Karpas-422 (cell line): ENCODE measurements at places on chromosomes 13 and 19.

GRCh38 chr13:108281901-108282300 is 12.4 kb downstream of the TNFSF13B start:
- DNase-seq: no peak

- peak; percentile 72 for DNase-seq
Measured at GRCh38 chr13:50521831-50522149, 321.7 kb downstream of the DLEU7 start.

GRCh38 chr13:31801088-31801487 is 61.8 kb downstream of the RXFP2 start:
- no peak for DNase-seq

- no peak for DNase-seq
Measured at GRCh38 chr13:85797311-85797710, 1.9 kb downstream of the SLITRK6 start.

GRCh38 chr19:58520257-58520599 is 618 bp upstream of the ZBTB45 start:
- DNase-seq: no peak

DNA sequence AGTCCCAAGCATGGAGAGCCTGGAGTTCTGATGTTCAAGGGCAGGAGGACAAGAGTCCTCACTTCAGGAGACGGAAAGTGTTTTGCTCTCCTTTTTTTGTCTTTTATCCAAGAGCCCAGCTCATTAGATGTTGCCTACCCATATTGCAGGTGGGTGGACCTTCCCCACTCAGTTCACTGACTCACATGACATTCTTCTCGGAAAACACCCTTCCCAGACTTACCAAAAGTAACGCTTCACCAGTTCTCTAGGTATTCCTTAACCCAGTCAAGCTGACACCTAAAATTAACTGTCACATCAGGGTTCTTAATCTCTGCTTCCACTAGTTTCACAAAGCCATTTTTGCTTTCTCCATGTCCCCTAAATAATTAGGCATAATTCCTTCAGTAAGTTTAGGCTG is 2215.4 kb upstream of the PCDH20 start:
- DNase-seq: no peak

- peak; percentile 44 for DNase-seq
Measured at GRCh38 chr13:28415994-28416421, 78.9 kb downstream of the FLT1 start.

GRCh38 chr13:99080131-99080530 is 102.3 kb upstream of the DOCK9 start:
- no peak for DNase-seq

DNA sequence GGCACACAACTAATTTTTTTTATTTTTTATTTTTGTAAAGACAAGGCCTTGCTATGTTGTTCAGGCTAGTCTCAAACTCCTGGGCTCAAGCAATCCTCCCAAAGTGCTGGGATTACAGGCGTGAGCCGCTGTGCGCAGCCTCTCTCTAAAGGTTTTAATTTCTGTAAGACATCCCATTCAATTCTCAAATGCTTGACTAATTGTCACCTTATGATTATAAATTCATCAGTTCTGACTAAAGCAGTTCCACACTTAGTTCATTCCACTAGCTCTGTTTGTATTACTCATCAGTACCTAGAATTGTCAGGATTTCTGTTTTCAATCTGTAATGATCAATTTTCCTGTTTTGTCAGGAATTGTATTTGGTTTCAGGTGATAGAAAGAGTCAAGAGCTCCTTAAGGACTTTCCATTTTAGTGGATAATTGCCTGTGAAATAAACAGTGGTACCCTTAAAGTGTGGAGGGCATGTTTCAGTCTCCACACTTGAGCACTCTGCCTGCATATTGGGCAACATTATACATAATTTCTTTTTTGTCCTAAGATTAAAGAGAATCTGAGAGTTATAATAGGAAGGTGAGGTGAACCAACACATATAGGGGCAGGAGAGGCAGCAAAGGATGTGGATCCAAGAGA is 27.6 kb downstream of the GPALPP1 start:
- no peak for DNase-seq

DNA sequence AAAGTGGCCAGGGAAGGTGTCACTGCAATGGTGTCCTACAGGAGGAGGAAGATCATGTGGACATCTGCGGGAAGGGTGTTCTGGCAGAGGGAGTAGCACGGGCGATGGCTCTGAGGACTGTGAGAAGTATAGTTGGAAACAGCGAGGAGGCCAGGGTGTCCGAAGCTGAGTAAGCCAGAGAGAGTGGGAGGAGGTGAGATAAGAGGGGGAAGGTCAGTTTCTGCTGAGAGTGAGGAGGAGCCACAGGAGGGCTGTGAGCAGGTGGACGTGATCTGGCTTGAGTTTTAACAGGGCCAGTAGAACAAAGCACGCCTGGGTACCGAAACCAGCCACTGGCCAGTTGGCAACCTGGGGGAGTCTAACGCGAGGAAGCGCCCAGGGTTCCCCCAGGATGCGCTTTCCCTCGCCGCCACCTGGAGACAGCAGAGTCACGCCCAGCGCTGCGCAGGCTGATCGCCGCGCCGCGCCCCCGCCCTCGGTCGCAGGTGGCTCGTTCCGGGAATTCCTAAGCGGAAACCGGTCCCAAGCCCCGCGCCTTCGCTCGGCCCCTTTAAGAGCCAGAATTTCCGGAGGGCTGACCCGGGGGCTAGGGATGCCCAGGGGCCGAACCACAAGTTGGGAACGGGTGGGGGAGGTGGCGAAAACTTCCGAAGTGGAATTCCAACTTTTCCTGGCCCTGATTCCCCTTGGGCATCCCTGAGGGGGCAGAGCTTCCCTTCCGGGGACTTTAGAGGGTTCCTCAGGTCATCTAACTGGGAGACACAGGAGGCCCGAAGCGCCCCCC is 1.1 kb upstream of the LSR start:
- DNase-seq: no peak

DNA sequence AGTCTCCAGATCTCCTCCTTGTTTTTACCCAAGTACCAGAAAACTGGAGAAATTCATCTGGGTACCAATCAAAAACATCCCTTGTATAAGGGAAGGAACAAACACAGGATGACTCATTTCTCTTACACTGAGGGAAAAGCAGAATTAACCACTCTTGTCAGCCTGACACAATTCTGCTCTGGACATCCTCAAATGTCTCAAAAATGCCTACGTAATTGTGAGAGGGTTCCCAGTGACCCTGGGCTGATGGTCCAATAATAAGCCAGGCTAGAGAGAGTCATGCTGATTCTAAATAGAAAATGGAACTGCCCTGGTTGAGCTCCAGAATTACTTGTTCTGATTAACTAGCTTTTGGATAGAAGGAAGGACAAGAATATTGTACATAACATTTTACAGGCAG is 14.5 kb downstream of the ZNF708 start:
- no peak for DNase-seq

GRCh38 chr19:51691074-51691583 is 2.0 kb upstream of the SPACA6 start:
- DNase-seq: peak; percentile 52

GRCh38 chr19:33134571-33135041 is 2.7 kb downstream of the WDR88 start:
- no peak for DNase-seq

- DNase-seq: no peak
Measured at GRCh38 chr13:40193286-40194223, 472.9 kb downstream of the FOXO1 start.

DNA sequence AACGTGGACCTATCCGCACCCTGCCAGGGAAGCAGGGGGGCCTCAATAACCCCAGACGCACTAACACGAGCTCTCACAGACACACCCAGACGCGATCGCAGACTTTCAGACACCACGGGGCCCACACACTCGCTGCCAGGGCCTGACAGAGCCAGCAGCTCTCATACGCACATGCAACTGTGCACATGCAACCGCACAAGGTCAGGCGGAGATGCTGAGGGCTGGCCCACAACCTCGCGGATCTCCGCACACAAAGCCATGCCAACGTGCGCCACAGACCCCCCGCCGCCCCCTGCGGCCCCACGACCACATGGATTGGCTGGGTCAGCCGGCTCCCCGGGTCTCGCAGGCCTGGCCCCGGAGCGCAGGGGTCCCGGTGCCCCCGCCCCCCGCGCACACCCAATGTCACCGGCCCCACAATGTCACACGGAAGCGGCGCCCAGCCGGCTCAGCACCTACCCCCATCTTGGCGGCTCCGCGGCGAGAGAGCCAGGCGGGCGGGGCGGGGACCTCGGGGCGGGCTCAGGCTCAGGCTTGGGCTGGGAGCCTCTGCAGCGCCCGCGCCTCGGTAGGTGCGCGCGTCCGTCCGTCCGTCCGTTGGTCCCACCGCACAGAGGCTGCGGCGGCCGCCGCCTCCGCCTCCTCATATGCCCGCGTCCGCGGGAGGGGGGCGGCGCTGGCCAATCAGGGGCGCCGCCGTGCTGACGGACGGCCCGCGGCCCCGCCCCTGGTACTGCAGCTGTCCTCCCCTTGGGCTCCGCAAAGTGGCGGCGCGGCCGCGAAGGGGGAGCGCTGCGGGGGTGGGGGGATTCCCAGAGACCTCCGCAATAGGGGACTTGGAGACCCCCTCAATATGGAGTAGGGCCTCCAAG is at the start of gene ATP1A3:
Gene ATP1A3 (minus strand): TSS at position 619 of the 872 bp plus-strand sequence. CDS start 154 bp downstream, at position 465.
- DNase-seq: peak; percentile 92

DNA sequence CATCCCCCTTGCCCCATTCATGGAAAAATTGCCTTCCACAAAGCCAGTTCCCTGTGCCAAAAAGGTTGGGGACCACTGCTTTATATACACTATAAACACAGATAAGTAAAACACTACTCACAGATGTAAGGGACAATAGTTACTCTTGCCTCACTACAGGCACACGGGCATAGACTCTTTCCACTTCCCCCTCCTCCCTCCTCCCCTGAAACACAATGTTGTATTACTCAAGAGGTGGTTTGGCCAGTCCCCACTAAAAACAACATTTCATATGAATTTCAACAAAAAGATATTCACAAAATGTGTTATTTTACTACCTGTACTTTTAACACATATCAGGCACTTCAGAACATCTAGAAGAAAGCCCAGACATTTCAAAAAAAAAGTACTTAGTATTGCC is 45.1 kb downstream of the EPSTI1 start:
- no peak for DNase-seq

DNA sequence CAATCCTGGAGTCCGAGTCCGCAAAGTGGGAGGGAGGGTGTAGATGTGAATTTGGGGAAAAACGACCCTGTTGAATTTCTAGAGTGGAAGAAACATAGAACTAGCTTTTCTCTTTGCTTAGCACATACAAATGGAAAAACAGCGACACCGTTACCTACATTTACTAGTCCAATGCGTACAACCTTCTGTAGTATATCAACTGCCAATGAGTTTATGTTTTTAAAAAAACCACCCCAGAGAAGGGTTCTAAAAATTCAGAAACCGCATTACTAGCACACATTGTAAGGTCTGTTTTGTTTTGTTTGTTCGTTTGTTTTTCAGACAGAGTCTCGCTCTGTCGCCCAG is 332 bp upstream of the SUPT20H start:
- DNase-seq: no peak

GRCh38 chr19:19602713-19603324 is 15.7 kb downstream of the PBX4 start:
- no peak for DNase-seq

DNA sequence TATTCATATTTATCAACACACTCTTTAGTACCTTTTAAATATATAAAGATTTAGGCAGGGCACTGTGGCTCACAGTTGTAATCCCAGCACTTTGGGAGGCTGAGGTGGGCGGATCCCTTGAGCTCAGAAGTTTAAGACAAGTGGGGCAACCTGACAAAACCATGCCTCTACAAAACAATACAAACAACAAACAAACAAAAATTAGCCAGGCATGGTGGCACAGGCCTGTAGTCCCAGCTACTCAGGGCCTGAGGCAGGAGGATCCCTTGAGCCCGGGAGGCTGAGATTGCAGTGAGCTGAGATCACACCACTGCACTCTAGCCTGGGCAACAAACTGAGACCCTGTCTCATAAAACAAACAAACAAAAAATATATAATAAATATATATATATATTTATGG is 1748.3 kb upstream of the PCDH20 start:
- DNase-seq: no peak

- DNase-seq: no peak
Measured at GRCh38 chr19:658916-659839, 3.8 kb downstream of the RNF126 start.

GRCh38 chr19:39994361-39994760 is 2.5 kb upstream of the ZNF546 start:
- no peak for DNase-seq

GRCh38 chr19:51552996-51553725 is 17.9 kb upstream of the ZNF175 start:
- DNase-seq: peak; percentile 68

- no peak for DNase-seq
Measured at GRCh38 chr13:28406733-28407266, 88.1 kb downstream of the FLT1 start.

DNA sequence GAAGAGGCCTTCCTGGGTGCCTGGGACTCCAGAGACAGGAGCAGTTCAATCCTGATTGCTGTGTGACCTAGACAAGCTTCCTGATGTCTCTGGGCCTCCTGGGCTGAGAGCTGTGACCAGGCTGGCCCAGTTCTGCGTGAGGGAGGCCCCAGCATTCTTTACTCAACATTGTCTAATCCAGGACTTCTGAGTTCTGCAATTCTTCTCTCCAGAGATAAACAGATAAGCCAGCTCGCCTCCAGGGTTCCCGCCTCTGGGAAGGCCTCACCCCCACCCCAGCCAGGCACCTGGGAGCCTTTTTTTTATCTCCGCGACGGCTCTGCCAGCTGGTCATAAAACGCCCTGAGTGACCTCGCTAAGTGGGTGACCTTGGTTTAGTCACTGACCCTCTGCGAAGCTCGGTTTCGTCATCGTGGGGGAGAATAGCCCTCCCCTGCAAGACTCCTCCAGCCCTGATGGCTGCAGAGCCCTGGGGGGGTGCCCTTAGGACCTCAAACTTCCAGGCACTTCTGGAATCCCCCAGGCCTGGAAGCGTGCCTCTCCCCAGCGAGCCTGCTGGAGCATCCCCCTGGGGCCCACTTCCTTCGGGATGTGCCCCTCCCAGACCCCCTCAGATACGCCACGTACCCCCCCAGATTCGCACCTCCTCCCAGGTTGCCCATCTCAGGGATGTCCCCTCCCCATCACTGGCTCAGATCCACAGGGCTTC is 1.9 kb downstream of the SULT2B1 start:
- no peak for DNase-seq

- no peak for DNase-seq
Measured at GRCh38 chr13:23203516-23203915, 22.7 kb downstream of the SGCG start.

- peak; percentile 14 for DNase-seq
Measured at GRCh38 chr19:46471116-46471733, at the start of gene PNMA8A. Gene PNMA8A, minus strand, starts transcription at chr19:46471563. Its CDS starts 528 bp downstream, at chr19:46471035.

- DNase-seq: no peak
Measured at GRCh38 chr13:66509175-66509574, 721.0 kb downstream of the PCDH9 start.

DNA sequence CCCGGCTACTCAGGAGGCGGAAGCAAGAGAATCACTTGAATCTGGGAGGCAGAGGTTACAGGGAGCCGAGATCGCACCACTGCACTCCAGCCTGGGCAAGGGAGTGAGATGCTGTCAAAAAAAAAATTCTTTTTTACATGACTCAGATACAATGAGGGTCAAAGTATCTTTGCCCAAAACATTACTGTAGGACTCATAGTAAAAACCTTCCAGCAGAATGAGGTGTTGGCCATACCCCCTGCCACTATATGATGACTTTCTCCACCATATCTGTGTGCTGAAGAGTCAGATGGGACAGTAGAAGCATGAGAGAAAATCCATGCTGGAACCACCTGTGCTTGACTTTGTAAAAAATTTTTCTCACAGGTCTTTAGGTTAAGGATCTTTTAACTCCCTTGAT is 86.7 kb downstream of the COL4A2 start:
- DNase-seq: no peak

GRCh38 chr13:80962855-80963254 is 621.9 kb upstream of the SPRY2 start:
- DNase-seq: no peak
